ENCODE measurements at places on chromosomes 7 and 10.

DNA sequence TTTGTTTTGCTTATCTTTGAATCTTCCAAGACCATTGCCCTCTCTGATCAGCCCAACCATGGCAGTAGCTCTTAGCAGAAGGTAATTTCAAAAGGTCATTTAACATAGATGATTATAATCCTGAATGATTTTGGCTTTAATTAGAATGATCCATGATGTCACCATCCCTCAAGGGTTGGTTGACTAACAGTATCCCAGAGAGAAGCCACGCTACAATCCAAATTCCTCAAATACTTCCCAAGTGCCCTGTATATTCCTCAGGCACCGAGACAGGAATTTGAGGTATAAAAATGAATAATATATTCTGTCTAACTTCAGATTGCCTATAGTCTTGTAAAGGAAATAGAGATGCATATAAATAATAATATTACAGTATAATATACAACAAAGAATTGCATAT lies 42.1 kb upstream of the TMEM196 start:
- DNase-seq: no peak

GRCh38 chr10:34047389-34047788 lies 712.9 kb upstream of the NRP1 start:
- no peak for DNase-seq

- no peak for DNase-seq
Measured at GRCh38 chr10:61337741-61338140, 115.4 kb downstream of the TMEM26 start.

DNA sequence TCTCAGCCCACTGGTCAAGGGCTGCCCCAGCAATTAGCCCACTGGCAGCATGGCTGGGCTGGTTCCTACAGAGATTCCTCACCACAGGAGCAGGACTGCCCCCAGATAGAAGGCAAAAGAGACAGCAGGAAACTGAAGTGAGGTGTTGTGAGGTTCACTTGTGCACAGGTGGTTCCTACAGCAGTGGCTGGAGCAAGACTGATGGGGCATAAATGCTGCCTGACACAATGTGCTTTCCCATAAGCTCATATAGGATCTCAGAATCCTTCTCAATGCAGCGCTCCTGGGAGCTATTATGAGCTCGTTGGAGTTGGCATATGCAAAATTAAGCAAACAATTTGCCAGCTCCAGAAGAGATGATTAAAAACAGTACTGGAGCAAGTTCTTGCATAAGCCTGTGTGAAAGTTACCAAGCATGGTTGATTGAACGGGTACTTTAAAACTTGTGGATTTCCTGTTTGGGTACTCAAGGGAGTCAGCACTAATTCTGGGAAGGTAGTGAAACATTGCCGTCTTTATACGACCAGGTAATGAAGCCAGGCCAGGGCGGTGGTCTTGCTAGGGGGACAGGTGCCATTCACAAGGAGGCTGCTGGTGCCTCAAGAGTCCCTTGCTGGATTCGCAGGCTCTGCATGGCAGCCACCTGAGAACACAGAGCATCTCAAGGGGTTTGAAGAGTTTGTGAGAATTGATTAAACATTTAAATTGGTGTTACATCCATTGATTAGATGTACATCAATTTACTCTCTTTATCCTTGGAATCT lies 20.3 kb upstream of the PRKCQ start:
- no peak for DNase-seq

DNA sequence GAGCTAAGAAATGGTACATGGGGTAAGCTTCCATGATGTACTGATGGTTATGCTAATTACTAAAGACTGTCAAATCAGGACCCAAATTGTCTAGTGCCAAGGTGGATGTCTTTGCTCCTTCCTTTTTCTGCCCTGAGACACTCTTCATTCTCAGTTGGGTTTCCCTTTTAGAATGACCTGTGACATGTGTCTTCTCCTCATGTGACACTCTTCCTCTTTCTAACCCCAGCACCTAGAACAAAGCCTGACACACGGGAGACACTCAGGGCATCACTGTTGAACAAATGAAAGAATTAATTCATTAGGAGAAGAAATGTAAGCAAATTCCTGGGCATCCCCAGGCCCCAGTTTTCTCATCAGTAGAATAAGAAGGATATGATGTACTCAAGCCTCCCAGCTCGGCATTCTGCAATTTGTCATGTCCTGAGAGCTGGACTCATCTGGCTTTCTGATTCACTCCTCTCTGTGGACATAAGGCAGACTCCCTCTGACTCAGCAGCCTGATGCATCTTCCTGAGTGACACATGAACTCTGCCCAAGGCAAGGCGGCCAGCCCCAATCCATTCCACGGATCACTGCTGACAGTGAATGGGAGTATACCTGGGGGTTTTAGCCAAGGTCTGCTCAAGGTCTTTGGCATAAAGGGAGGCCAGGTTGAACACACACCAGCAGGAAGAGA lies 473.8 kb downstream of the KCNMA1 start:
- DNase-seq: peak; percentile 99

GRCh38 chr7:83836028-83836427 lies 187.1 kb upstream of the SEMA3E start:
- no peak for DNase-seq

- DNase-seq: no peak
Measured at GRCh38 chr10:37895674-37896073, 38.3 kb upstream of the ZNF248 start.

DNA sequence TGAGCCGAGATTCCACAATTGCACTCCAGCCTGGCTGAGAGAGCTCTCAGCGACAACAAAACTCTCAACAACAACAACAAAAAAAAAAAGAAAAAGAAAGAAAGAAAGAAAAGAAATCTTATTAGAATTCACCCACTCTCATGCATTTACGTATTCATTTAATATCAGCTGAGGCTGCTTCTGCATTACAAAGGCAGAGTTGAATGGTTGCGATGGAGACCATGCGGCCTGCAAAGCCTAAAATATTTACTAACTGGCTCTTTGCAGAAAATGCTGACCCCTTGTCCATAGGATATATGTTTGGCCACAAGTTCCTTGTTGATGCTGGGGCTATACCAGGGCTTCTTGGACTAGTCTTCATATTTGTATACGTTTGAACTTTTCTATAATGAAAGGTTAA lies 109.4 kb downstream of the SPDYE5 start:
- no peak for DNase-seq

GRCh38 chr7:89914711-89915110 lies 239.6 kb upstream of the STEAP1 start:
- no peak for DNase-seq

DNA sequence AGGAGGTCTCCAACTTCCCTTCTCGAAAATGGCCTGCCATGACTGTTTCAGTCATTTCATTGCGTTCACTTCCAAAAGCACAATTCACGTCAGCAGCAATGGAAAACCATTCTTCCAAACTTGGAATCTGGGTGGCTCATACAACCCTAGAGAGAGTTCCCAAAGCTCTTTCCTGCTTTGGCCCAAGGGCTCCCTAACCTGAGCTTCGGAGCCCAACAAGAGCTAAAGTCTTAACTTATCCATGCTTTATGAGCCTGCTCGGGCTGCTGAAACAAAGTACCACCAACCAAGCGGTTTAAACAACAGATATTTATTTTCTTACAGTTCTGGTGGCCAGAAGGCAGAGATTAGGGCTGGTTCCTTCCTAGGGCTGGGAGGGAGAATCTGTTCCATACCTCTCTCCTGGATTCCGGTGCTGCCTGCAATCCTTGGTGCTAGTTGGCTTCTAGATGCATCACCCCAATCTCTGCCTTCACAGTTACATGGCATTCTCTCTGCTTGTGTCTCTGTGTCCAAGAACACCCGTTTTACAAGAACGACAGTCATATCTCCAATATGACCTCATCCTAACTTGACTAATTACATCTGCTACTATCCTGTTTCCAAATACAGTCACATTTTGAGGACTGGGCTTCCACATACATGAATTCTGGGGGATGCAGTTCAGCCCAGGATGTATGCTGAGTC lies 33.5 kb downstream of the CAMK2B start:
- no peak for DNase-seq

- DNase-seq: no peak
Measured at GRCh38 chr10:113412161-113412560, 140.7 kb upstream of the HABP2 start.

DNA sequence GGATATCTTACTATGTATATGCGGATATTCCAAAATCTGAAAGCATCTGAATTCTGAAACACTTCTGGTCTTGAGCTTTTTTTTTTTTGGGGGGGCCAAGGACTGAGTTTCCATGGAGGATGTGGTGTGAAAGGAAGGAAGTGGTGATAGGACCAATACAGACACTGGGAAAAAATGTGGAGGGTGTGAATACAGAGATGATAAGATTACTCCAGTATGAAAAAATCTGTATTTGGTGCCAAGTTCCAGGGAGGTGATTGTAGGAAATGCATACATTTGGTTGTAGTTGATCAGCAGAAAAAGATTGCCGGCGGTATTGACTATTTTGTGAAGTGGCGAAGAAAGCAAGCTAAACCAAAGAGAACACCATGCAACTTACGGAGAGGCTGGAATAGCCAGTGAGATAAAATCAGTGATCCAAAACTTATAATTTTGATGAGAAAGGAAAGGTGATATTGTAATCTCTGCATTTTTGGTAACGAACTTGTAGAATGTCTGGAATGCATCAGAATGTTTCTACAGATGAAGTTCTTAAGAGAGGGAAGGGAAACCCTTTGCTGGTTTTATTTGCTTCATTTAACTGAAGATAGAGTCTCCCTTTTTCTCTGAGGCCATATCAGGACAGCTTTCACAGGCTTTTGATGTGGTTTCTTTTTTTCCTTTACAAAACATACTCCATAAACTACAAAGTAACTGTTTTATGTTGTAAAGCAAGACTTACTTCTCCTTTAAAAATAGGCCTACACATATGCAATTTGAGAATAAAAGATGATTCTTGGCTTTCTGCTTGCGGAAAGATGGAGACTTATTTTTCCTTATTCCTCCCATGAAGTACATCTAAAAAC lies 6.0 kb downstream of the WDR37 start:
- DNase-seq: no peak
